ENCODE measurements at places on chromosomes 5 and 9.
A peak's percentile ranks its signal among the peaks of the same experiment; 100 is the strongest.

DNA sequence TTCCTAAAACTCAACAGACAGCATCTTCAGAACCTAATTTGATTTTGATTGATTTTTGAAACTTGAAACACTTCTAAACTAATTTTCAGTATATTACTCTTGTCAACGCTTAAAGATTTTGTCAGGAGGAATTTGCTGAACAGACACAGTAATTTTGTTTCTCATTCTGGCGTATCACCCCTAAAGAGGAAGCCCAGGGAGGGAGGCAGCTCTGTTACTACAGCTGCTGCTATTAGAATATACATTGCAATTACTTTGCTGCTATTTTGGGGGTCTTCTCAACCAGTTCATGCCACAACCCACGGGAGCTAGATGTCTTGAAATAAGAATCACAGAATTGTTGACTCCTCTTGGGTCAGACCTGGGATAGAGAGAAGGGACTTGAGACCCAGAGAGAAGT, 122.6 kb downstream of the TLR4 start:
- DNase-seq: no peak

GRCh38 chr5:170293273-170293672, 4.3 kb downstream of the LCP2 start:
- DNase-seq: peak; percentile 75

GRCh38 chr5:10301842-10302610, 5.7 kb downstream of the CMBL start:
- no peak for DNase-seq

DNA sequence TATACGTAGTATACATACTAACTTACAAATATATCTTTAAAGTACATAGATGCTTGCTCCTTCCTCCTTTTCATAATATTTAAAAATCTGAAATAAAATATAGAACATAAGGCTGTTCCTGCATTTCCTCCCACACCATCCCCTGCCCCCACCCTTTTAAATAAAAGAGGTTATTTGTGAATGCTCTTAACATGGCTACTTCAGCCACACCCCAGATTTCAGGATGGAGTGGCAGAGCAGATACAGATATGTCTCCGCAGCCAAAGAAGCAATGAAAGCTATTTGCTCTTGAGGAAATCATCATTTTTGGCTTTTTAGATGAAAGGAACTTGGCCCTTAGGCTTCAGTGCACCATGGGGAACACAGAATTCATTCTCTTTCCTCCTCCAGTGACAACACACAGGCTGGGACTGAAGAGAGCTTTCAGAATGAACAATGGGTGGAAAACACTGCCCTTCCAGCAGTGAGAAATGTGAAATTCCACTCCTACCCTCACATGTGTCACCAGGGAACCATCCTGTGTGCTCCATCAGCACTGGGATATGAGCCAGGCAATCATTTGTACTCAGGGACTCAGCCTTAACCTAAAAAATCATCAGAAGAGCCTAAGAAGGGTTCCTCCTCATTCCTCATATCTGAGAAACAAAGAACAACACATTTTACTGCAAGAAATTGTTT, 134.3 kb downstream of the PPP2R2B start:
- no peak for DNase-seq

DNA sequence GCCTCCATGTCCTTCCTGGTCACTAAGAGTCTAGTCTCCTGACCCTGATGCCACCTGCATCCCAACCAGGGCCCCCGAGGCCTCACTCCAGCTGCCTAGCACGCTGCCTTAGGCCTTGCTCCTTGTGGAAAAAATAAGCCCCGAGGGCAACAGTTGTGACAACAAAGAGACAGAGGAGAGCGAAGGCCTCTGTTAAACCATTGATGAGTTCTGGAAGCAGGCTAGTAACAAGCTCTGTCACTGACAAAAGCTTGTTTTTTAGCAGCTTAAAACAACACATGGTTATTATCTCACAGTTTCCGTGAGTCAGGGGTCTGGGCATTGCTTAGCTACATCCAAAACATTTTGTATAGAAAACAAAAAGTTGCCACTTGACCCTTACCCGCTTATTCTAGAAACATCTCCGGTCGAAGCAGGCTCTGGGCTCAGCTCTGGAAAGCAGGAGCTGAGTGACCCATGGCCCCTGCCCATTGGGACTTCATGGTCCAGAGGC, 48.2 kb upstream of the TBC1D2 start:
- DNase-seq: no peak

DNA sequence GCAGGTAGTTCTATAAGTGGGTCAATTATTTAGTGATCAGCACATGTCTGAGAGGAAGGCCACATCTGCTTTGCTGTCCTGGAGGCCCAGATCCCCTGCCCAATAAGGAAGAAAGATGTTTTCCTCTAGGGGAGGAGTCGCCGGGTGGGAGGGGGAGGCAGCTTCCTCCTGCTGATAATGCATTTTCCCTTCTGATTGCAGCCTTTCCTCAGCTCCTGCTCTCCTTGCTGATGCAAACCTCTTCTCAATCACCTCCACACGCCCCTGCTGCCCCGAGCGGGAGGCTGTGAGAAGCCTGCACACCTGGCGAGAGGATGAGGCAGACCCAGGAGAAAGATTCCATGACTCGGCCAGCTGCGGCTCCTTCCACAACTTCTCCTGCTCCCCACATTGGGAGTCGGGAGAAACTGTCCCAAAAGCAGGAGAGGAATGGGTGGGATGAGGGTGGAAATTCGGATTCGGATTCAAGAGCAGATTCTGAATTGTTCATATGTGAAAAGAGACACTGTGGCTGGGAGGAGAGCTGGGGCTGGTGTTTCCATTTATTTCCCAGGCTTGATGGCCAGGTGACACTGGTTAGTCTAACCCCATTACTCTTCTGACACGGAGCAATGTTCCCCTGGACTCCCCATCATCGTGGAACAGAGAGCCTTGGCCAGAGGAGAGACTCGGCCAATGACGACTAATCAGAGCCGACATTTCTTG, 6.8 kb upstream of the NTNG2 start:
- no peak for DNase-seq

DNA sequence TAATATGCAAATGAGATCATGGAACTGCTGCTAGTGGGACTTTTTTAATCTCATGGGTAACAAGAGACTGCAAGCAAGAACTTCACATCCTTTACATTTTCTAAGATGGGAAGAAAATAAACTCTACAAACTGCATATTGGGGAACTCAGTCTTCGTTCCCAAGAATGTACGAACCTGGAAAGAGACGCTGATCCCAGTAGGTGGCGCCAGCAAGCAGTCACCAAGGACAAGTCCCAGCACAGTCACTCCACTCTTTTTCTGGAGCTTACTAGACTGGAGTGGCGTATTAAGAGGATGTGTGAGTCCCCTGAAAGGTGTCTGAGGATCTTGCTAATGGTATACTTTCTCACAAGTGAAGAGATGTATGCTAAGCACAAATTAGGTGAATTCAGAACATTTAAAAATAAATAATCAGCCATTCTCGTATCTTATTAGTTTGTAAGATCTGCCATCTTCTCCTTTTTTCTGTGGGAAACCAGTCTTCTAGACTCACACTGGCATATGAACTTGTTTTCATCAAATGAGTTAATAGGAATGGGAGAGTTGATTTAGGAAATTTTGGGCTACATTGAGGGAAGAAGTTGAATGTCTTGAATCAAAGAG, 16.0 kb upstream of the PUM3 start:
- peak; percentile 75 for DNase-seq

- DNase-seq: no peak
Measured at GRCh38 chr9:73116880-73117279, 34.8 kb upstream of the ANXA1 start.

DNA sequence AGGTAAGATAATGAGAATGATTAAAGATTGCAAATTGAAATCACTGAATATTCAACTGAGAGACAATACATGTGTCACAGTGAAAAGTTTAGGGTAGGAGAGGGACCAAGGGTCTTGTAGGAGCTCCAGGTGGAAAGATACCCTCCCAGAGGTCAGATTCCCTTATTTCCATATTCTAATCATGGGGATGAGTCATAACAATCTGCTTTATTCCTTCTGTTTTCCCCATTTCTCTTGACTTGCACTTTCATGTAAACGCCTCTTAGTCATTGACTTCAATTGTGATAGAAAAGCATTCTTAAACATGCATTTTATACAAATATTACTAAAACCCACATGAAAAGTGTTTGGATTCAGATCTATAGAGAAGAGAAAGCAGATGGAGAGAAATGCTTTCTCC, 81.3 kb upstream of the CTSL start:
- DNase-seq: no peak

DNA sequence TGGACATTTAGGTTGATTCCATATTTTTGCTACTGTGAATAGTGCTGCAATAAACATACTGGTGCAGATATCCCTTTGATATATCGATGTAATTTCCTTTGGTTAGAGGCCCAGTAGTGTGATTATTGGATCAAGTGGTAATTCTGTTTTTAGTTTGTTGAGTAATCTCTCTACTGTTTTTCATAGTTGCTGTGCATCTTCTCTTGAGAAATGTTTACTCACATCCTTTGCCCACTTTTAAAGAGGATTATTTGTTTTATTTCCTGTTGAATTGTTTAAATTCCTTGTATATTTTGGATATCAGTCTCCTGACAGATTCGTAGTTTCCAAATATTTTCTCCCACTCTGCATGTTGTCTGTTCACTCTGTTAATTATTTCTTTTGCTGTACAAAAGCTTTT, 352.6 kb upstream of the TARS1 start:
- DNase-seq: no peak

DNA sequence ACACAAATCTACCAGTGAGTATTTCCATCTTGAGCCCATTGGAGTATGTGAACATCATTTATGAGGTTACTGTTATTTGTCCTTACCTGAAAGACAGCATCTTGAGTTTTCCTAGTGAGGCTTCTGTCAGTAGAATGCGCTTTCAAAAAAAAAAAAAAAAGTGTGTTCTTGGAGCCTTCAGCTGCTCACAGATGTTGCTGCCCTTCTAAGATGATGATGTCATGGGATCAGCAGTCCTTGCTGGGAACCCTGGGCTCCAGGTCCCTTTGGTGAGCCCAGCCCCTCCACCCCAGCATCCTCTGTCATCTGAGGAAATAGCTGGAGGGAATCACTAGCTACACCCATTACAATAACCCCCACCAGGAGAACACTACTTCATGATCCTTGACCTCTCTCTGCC, 83.3 kb downstream of the ATPSCKMT start:
- no peak for DNase-seq

DNA sequence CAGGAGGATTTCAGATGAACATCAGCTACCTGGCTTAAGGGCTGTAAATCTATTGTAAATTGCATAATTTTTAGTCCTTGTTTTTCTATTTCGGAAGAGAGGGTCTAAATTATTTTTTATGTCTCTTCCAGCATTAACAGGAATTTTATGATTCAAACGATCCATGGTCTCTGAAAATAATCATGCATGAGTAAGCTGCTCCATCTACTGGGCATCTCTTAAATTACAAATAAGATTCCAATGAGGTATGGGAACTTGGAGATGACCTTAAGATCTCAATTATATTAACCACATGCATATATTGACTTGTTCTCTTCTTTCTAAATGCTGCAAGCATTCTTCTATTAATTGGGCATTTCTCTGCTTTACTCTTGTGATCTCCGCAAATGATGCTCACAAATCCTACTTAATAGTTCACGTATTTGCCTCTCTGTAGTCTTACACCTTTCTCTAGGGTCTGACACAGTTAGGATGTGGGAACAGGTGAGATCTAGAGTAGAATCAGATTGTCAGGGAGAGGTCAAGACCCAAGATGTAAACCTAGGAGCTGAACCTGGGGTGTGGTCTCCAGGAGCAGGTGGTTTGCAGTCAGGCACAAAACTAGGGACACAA, 86.9 kb downstream of the NUDT12 start:
- peak; percentile 20 for DNase-seq

DNA sequence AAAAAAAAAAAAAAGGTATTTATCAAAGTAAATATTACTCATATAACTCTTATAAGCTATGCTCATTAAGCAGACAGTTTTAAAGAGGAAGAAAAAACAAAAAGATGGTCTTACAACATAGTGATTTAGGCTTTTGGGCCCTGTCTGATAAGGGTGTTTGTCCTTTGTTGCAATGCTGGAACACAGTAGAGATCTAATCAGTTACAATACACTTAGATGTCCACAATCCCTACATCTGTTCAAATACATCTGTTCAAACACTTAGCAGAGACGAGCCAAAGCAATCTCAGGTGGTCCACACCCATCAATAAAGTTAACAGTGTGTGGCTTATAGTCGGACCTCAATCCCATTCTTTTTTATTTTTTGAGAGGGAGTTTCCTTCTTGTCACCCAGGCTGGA, 11.0 kb downstream of the PRXL2C start:
- DNase-seq: no peak

- DNase-seq: no peak
Measured at GRCh38 chr5:135481909-135482311, 29.8 kb upstream of the TIFAB start.

DNA sequence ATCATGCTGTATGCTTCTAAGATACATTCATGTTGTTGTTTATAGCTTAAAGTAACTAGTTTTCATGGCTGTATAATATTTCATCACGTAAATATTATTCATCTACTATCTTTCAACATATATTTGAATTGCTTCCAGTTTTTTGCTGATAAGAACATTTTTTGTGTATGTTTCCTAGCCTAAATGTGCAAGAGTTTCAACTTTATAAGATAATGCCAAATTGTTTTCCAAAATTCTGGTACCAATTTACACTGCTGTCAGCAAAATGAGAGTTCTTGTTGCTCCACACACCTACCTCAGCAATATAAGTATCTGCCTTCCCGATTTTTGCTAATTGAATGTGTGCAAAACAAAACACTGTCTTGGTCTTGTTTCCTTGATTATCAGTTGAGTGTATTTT, 178.3 kb downstream of the CRB2 start:
- no peak for DNase-seq

GRCh38 chr5:147648597-147648996, 133.9 kb downstream of the JAKMIP2 start:
- no peak for DNase-seq

- DNase-seq: no peak
Measured at GRCh38 chr5:68436686-68437520, 221.3 kb downstream of the PIK3R1 start.

GRCh38 chr5:150244209-150244608, 45.4 kb downstream of the CAMK2A start:
- no peak for DNase-seq

GRCh38 chr5:7759951-7760580, 90.9 kb downstream of the CFAP90 start:
- DNase-seq: no peak

GRCh38 chr5:178432421-178433272, 157.5 kb downstream of the COL23A1 start:
- DNase-seq: no peak

DNA sequence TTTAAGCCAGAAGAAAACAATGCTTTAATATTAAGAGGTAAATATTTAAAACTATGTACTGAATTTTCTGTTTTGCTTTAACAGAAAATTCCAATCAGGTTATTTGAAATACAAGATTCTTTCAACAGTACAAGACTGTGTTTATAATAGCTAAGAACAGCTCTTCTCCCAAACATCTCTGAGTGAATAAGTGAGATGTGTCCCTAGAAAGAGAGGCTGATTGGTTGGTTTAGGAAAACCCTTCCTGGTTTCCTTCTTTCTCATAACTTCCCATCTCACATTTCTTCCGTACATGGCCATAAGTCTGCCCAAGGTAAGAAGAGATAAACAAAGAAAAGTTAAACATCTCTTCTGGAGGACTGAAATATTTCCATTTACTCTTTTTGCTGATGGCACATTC, 145.9 kb downstream of the FANCC start:
- DNase-seq: no peak

GRCh38 chr9:18136354-18136994, 337.5 kb upstream of the ADAMTSL1 start:
- DNase-seq: no peak
